ENCODE measurements at places on chromosomes 5 and 9.

DNA sequence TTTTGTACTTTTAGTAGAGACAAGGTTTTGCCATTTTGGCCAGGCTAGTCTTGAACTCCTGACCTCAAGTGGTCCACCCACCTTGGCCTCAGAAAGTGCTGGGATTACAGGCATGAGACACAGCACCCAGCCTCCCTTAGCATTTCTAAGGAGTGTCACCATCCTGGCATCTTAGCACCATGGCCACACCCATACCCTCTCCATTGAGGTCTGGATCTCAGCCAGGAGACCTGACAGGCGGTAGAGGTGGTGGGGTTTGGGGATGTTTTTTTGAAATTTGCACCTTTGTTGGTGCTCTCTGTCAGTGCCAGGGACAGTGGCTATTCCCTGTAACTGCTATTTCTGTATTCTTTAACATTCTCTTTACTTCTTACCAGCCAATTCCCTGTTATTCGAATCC is 72.5 kb downstream of the TRIM36 start:
- DNase-seq, result no peak

DNA sequence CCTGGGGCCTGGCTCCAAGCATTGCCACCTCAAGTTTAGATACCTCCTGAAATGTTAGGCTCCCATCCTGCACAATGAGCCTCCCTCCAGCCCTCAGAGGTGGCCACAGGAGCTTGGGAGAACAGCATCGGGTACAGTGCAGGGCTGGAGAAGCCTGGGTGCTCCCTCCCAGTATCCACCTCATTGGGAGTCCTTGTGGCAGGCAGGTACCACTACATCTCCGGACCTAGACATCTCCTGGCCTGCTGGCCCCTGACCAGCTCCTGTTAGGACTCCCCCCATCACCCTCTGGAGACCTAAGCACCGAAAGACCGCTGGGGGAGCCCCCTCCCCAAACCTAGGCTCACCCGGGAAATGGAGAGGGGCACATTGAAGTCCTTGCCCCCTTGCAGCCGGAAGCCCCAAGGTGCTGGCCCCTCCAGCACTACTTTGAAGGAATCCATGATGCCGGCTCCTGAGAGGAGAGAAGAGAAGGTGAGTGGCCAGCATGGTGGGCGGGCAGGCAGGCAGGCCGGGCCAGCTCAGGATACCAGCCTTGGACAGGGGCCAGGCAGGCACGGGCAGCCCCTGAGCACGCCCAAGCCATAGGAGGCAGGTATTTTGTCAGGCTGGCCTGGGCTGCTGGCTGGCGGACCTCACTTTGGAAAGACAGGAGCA is 1.2 kb downstream of the PDLIM7 start:
- peak; percentile 67 for DNase-seq

- no peak for DNase-seq
Observed at GRCh38 chr9:72675586-72675985, 154.2 kb downstream of the TMC1 start.

- no peak for DNase-seq
Observed at GRCh38 chr5:35813521-35813920, 43.2 kb upstream of the IL7R start.

DNA sequence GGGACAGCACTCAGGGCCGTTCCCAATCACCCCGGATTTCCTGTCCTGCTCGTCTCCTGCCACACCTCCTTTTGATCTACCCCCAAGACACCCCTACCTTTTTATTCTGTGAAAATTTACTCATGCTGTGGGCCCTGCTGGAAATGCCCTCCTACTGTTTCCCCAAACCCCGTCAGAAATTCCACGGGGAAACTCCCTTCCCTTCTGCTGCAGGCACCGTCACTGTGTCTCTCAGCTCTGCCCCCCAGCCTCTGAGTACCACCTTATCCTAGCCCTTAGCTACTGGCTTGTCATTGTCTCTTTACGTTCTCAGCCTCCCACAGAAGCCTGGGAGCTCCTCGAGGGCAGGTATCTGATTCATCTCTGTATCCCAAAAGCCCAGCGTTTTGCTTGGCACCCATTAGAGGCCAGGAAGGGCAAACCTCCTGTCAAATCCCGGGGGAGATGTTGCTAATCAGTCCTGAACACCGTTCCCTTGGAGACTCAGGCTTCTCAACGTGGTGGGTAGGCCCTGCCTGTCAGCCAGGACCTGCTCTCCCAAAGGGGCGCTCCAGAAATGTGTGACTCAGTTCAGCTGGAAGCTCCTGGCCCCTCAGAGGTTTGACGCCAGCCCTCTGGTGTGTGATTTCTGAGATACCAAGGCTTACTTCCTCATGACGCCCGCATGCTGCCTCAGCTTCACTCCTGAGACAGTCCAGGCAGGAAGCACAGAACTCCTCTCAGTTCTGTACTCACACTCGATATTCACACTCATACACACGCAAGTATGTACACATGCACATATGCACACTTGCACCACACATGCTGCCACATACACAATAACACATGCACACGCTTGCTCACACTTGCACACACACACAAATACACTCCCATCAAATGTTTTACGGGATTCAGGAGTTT is 50.7 kb upstream of the GRHPR start:
- DNase-seq, result no peak

GRCh38 chr5:5666369-5666768 is 243.9 kb downstream of the ICE1 start:
- DNase-seq, result no peak

- DNase-seq, result no peak
Observed at GRCh38 chr5:88474574-88474973, 205.9 kb upstream of the TMEM161B start.

GRCh38 chr5:150178262-150178661 is 11.6 kb upstream of the SLC6A7 start:
- no peak for DNase-seq

- DNase-seq, result no peak
Observed at GRCh38 chr5:33324667-33325307, 116.0 kb upstream of the TARS1 start.

- DNase-seq, result no peak
Observed at GRCh38 chr5:10543585-10544040, 20.3 kb upstream of the ANKRD33B start.

All from Caco-2 (cell line).